ENCODE measurements at places on chromosomes 11 and 22.
A peak's percentile ranks its signal among the peaks of the same experiment; 100 is the strongest.

DNA sequence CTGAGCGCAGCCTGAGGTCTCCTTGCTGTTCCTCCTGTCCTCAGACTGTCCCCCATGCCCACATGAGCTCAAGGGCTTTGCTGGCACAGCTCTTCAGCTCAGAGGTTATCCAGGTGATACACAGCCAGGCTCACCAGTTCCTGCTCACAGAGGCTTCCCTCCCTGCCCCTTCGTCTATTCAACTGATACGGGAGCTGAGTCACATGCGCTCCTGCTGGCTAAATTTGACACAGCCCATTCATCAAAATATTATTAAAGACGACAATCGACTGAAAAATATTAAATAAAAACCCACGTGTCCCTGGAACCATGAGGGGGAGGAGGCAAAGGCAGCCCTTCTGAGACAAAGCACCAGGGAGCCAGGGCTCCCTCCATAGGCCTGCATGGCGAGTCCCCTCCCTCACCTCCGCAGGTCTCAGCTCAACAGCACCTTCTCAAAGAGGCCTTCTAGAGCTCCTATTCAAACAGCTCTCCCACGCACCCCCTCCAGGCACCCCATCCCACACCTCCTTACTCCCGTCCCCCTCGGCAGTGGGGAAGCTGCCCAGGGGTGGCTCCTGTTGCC lies 40.5 kb downstream of the DUSP8 start:
- DNase-seq = no peak

DNA sequence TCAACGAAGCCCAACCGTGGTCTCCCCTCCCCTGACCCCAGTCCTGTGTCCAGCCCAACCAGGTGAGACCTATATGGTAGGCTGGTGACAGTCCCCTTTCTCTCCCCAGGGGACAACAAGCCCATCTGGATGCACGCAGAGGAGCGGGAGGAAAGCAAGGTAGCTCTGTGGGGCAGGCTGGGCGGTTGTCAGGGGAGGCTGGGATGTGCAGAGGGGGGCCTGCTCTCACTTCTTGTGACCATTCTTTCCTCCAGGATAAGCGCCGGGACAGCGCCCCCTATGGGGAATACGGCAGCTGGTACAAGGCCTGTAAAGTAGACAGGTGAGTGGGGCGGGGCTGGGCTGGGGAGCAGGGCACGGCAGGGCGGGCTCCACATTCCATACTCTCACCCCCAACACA lies 3.5 kb upstream of the RAB1B start:
- DNase-seq = peak; percentile 58

DNA sequence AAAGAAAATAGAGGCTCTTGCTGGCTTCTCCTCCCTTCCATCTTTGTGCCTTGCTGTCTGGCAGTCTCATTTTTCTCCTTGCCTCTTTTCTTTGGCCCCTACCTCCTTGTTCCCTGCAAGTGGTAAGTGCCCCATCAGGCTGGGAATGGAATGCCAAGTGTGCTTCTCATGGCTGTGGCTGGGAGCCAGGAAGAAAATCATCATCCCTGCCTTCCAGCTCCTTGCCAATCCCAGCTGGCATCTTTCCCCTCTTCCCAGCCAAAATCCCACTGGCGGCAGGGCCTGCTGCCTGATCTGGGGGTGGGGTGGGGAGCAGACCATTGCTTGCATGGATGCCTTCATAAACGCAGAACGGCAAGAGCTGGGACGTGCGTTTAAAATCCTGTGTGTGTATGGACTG lies 27.0 kb upstream of the SLC25A18 start:
- no peak for DNase-seq

DNA sequence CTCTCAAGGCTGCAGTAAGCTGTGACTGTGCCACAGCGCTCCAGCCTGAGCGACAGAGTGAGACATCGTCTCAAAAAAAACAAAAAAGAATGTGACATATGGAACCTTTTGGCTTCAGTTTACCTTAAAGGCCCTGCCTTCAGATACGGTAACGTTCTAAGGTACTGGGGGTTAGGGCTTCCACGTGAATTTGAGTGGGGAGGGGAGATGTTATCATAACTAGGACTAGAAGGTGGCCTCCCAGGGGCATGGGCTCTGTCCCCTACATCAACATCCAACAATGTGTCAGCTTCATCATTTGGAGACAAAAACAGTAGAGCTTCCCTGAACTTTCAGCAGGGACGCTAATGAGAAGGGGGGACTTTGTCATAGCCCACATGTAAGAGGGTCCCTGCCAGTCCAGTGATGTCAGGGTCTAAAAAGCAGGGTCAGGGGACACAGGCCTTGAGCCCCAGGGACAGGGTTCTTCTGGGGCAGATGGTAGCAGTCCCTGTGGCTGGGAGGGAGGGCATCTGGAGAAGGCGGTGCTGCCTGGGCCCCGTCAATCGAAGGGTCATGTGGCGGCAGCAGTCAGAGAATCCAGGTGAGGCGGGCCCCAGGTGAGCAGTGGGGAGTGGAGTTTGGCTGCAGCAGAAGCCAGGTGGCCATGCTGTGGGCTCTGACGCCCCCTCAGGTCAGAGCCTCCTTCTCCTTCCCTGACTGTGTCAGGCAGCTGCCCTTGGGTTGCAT lies 79.8 kb downstream of the BCR start:
- no peak for DNase-seq

GRCh38 chr11:824292-824880 lies 3.3 kb upstream of the CRACR2B start:
- DNase-seq = peak; percentile 98

- no peak for DNase-seq
Observed at GRCh38 chr11:76613901-76614300, 56.6 kb downstream of the LRRC32 start.

GRCh38 chr11:747158-748006 lies at the start of gene TALDO1:
Gene TALDO1, plus strand, starts transcription at chr11:747464. Its CDS starts 18 bp downstream, at chr11:747482.
- DNase-seq = peak; percentile 98

DNA sequence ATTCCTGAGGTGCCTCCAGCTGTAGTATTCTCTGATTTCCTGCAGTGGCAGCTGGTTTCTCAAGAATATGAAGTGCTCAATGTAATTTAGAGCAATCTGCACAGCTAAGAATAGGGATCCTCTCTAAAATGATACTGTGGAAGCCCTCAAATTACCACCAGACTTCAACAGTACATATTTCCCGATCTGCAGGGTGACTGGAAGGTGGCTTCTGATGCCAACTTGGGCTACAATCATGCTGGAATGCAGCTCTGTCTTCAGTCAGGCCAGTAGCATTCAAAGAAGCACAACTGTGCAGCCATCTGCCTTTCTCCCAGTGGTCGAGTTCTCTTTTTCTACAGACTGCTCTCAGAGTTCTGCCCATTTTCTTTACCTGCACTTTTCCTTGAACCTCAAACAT lies 55.5 kb upstream of the CD5 start:
- no peak for DNase-seq

GRCh38 chr11:62295504-62295903 lies 3.4 kb downstream of the SCGB1D4 start:
- DNase-seq = peak; percentile 11

- no peak for DNase-seq
Observed at GRCh38 chr11:129722529-129722928, 93.1 kb upstream of the TMEM45B start.

- no peak for DNase-seq
Observed at GRCh38 chr22:31286360-31287255, 5.7 kb downstream of the PIK3IP1 start.

- no peak for DNase-seq
Observed at GRCh38 chr11:19291064-19291463, 50.3 kb upstream of the E2F8 start.

- no peak for DNase-seq
Observed at GRCh38 chr22:19799322-19800190, 39.0 kb downstream of the TBX1 start.

- DNase-seq = no peak
Observed at GRCh38 chr11:27391331-27392015, 28.5 kb upstream of the CCDC34 start.

Measured in DMS53 (cell line).